ENCODE measurements at places on chromosomes 7 and 10. TPM values are rescaled to one million over a fixed set of nuclear protein-coding genes. Genes with fewer than 3 reads are reported as not detected.

Gene FFAR4
- total RNA-seq: not detected

DNA sequence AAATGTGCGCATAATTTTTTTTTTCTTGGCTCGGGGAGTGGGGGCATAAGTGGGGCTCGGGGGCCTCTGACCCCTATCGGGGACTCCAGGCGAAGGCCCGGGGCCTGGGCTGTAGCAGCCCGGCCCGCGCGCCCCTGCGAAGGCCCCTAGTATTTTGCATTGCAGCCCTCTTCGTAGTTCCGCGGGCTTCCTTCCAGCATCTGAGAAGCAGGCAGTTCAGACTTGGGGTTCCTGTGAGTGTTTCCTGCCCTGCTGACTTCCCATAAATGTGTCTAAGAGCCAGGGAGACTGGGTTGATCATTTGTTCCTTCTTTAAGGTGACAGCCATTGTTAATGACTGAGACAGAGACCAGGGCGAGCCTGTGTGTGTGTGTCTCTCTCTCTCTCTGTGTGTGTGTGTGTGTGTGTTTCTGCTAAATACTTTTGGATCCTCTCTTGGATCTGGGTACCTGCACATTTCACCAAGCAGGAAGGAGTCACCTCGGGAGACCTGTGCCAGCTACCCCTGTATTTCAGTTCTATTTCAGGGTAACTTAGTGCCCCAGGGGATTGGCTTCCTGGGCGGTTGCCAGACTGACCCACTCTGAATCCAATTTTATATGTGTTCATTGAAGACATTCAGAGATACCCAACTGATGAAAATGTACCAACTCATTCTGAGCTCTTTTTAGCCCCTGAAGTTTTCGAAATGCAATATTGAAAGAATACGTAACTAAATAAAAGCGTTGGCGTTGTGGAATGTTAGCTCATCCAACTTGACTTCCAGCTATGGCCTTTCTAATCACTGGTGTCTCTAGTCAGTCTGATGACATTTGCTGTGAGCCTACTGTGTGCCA is 805 bp downstream of the MSRB2 start:
- DNase-seq: peak; percentile 46
- H3K27me3 ChIP-seq: no peaks in the 10 kb centered on the region
- H3K36me3 ChIP-seq: no peaks in the 10 kb centered on the region

Gene USP54
- 29.9 TPM for total RNA-seq

DNA sequence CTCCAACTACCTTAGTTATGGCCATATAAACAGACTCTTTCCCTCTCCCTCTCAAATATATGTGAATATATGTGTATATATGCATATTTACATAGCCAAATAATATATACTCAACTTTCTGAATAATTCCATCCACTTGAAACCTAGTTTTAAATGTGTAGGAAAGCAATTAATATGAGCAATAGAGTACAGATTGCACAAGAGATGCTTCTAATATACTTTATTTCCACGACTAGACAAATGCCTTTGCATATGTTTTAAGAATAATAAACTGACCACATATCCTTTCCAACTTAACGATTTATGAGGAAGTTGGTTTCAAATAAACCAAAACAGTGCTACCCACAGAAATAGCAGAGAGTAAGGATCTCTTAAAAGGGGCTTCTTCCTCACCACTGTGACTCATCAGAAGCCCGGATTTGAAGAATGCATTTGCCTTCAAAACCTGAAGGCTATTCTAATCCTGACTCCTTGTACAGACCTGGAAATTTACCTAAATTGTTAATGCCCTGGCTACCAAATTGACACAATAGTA is 266.3 kb downstream of the AHR start:
- H3K4me1 ChIP-seq: no peaks in the 10 kb centered on the region
- H3K27me3 ChIP-seq: no peaks in the 10 kb centered on the region
- no peak overlapping the region for H3K27ac ChIP-seq
- no peak overlapping the region for H3K4me3 ChIP-seq
- DNase-seq: no peak

- H3K27me3 ChIP-seq: no peaks in the 10 kb centered on the region
- H3K4me3 ChIP-seq: no peak overlapping the region
- no peaks in the 10 kb centered on the region for H3K4me1 ChIP-seq
- no peak overlapping the region for H3K27ac ChIP-seq
- DNase-seq: no peak
Observed at GRCh38 chr7:19009241-19009935, 108.0 kb downstream of the TWIST1 start.

Gene PRSS37
- total RNA-seq: not detected

DNA sequence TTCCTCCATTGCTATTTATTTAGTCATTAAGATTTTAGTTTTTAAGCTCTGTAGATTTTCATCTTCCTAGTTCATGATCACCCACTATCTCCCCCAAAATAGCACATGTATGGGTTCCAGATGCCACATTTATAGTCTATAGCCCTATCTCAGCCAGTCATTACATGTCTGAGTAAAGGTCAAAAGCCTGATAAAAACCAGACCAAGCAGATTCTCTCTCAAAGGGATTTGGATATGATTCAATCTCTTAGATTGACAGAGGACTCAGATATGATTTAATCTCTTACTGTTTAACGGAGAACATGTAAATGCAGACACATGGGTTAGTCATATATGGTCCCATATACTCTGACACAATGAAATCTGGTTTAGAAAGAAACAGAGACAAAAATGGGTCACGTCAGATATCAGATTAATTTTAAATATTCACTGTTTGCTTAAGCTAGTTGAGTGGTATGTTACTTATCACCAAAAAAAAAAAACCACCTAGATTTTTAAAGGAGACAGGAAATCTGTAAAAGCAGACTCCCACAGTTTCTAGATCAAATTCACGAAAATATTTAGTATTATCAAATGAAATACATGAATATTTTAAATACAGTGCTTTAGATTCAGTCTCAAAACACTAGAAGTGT is 107.0 kb upstream of the LRRN3 start:
- no peaks in the 10 kb centered on the region for H3K27me3 ChIP-seq
- no peak for DNase-seq
- H3K27ac ChIP-seq: no peak overlapping the region

GRCh38 chr7:101673951-101674350 is 44.9 kb upstream of the MYL10 start:
- peak; percentile 69 for DNase-seq
- H3K27ac ChIP-seq: no peak overlapping the region
- H3K4me1 ChIP-seq: peaks cover 8% of the 10 kb centered on the region
- H3K4me3 ChIP-seq: no peak overlapping the region

- H3K4me1 ChIP-seq: peaks cover 4% of the 10 kb centered on the region
- H3K27ac ChIP-seq: no peak overlapping the region
- no peaks in the 10 kb centered on the region for H3K27me3 ChIP-seq
Observed at GRCh38 chr10:21329995-21330627, 195.4 kb downstream of the SKIDA1 start.

- H3K27ac ChIP-seq: no peak overlapping the region
- DNase-seq: no peak
- no peaks in the 10 kb centered on the region for H3K4me1 ChIP-seq
- H3K27me3 ChIP-seq: no peaks in the 10 kb centered on the region
Observed at GRCh38 chr7:66539902-66540375, 88.7 kb upstream of the KCTD7 start.

Gene ATOH7
- not detected for total RNA-seq

Data from SJCRH30 (cell line).